ENCODE measurements at places on chromosomes 7 and 10.

DNA sequence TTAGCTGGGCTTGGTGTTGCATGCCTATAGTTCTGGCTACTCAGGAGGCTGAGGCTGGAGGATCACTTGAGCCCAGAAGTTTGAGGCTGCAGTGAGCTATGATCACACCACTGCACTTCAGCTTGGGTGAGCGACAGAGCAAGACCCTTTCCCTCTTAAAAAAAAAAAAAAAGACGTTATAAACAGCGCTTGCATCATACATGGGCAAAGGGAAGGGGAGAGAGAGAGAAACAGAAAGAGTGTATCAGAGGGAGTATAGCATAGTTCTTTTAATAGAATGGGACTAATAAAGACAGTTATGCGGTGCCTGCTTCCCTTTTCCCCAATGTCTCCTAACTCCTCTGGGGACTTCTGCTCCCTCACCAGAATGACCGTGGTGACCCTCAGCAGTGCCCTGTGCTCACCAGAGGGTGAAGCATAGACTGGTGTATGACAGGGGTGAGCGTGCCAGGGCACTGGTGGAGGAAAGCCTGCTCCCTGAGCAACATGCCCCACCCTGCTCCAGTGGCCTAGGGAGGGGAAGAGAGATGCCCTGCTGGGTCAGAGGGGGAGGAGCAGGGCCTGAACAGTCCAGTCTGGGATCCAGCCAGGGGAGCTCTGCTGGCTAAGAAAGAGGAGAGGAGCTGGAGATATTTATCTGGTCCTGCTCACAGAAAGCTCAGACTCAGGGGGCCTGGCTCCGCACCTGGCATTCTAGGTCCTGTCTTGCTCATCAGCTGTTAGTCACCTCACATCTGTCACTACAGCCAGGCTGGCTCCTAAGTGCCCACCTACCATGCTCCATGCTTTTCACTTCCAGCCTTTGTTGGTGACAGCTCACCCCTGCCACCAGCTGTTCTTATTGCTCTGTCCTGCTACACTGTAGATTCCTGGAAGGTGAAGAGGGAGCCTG is 2.2 kb downstream of the PDZD7 start:
- DNase-seq: no peak

- no peak for DNase-seq
These were observed 29.0 kb upstream of the BMS1 start for GRCh38 chr10:42753507-42754154.

DNA sequence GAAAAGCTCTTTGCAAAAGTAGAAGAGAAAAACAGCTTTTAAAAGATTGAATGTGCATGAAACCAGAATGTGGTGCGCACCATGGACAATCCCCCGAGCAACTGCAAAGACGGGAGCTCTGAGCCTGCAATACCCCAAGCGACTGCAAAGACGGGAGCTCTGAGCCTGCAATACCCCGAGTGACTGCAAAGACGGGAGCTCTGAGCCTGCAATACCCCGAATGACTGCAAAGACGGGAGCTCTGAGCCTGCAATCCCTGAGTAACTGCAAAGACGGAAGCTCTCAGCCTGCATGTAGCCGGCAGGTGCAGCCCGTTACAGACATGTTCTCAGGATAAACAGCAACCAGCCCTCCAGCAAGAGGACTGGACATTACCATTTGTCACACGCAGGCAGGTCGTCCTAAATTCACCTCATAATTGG is 6.2 kb downstream of the ZNF775 start:
- DNase-seq: no peak

DNA sequence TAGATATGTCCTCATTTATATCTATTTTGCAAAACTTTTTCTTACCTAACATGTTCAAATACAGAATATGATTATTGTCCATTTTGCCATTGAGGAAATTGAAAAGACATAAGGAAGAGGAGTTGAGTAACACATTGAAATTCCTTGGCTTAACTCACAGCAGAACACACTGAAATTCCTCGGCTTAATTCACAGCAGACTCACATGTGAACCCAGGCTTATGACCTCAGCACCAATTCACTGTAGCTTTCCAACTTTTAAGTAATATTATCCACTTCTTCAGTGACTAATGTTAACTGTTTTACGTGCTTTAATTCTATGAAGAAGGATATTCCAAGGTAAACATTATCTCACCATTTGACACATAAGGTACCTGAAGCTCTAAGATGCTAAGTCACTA is 597.5 kb upstream of the PFKP start:
- no peak for DNase-seq

GRCh38 chr10:110172155-110172554 is 35.2 kb upstream of the MXI1 start:
- DNase-seq: no peak

- DNase-seq: no peak
These were observed 99.7 kb downstream of the MAPK8 start for GRCh38 chr10:48406204-48406603.

DNA sequence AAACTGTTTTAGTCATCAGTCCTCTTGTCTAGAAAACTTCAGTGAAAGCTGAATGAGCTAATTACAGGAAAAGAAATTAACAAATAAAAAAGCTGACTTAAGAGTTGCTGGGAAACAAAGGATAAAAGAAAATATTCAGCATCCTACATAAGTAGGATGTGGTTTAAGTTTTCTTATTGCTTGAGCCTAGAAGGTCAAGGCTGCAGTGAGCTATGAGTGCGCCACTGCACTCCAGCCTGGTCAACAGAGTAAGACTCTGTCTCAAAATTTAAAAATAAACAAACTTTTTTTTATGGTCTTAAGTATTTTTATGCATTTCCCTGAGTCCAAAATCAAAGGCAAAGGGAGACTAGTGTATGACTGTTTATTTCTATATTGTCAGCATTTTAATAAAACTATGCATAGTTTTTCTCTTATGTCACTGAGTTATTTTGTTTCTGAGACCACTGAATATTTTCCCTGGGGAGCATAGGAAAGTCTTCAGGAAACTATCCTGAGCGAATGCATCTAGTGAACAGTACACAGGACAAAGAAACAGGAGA is 40.0 kb upstream of the LRRN3 start:
- no peak for DNase-seq

DNA sequence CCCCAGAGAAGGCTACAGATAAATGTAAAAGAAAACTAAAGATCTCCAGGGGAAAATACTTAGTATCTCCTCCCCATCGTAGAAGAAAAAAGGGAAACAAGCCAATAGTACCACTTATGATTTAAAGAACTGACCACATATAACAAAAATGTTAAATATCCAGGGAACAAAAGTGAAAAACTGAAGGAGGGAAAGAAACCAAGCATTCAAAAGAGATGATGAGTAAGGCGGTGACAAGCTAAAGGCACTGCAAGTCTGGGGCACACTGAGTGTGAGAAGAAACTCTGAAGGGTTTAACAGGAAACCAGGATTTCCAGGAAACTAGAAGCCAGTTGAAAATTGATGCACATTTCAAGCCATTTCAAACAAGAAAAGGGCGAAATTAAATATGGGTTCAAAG is 226.3 kb downstream of the AHR start:
- no peak for DNase-seq

DNA sequence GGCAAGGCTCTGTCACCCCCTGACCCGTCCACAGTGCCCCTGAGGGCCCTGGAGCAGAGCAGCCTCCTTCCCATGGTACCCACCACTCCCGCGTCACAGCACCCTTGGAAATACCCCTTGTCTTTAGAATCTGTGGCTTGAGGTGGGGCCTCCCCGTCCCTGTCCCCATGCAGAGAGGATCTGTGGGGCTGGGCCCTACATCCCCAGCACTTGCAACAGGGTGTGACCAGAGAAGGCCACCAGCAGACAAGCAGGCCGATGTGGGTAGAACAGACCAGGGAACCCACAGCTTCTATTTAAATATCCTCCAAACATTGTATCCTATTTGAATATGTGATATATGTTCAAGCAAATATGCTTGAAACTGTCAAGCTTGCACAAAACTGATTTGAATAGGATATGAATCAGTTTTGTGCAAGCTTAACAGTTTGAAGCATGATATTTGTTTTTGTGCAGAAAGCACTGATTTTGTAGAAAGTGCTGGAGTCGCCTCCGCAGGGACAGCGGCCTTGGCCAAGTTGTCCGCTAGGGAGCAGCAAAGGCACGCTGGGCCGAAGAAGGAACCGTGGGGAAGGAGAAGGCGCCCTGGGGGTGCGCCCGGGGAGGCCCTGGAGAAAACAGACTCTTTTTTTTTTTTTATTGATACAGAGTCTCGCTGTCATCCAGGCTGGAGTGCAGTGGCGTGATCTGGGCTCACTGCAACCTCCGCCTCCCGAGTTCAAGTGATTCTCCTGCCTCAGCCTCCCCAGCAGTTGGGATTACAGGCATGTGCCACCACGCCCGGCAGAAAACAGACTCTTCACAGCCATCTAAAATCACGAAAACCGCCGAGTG is 2.2 kb downstream of the CFAP46 start:
- DNase-seq: no peak

DNA sequence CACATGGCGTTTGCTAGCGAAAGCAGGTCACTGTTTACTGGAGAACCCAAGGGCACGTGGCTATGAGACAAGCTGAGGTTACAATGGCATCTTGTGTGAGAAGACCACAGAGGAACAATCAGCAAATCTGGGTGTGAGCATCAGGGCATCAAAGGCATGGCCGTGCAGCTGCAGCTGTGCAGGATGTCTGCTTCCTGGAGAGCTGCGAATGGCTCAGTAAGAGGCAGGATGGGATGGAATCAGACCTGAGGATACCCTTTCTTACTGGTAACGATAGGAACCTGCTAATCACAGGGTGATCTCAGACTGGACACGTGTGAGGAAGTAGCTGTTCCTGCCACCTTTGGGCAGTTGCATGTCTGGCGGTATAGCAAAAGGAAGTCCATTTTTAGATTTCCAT is 119.5 kb downstream of the RNF216 start:
- no peak for DNase-seq

DNA sequence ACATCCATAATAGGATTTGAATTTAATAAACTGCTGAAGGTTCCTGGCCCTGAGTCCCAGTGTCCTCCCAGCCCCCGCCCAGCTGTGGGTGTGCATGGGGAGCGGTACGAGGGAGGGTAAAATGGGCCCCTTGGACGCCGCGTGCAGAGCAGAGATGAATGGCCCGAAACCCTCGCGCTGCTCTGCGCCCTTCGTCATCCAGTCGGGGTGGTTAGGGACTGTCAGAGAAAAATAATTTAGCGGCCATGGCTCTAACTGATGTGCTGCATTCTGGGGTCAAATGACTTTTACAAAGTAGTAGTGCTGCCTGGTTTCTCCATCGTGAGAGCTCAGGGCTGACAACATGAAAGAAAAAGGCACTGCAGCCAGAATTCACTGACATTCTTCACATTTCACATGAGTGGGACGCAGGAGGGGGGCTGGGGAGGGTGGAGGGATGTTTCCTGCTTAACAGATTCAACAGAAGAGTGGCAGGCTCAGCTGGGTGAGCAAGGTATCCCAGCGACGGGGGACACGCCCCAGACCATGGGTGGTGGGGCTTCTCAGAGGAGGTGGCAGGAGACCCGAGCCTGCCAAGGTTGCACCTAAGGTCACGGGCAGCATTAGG is 304.5 kb downstream of the WDR37 start:
- DNase-seq: no peak

DNA sequence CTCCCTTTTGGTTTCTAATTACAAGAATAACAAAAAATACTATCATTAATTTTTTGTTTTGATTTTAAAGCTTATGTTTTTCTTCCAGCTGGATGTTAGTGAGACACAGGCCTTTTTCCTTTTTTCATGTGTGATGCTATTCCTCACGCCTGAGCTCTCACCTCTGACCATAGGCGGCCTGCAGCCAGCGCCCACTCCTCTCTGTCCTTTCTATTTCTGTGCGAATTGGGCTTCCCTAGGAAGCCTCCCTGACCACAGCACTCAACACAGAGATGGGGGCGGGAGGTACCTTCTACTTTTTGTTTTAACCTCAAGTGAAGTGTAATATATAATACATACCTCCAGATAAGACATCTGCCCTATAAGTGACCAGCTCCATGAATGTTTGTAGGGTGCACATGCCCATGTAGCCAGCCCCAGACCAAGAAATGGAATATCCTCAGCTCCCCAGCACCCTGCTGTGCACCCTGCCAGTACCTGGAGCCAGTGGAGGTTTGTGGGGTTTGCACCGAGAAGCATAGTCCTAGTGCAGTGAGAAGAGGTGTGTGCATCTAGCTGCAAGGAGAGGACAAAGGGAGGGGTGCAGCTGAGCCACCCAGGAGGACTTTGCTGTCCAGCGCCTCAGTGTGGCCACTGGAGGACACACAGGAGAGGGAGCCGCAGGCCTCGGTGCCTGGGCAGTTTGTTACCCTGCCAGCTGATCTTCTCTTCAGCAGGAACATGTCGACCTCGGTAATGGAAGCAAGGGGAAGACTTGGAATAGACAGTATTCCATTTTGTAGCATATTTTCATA is 38.5 kb downstream of the BNIP3 start:
- no peak for DNase-seq

DNA sequence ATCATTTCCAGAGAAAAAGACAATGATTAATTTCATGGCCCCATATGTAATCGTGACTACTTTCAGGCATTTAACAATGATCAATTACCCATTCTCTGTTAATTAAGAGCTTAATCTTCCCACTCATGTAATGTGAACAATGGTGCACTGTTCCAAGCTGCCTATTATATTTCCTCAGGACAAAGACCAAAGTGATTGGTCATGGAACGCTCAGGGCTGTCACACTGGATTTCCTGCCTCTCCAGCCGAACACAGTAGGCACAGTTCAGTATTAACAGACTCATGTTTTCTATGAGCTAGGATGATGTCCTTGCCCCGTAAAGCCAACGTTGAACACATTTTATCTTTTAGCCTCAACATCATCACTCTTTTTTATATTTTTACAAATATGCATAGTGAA is 142.7 kb upstream of the FZD8 start:
- DNase-seq: no peak

- no peak for DNase-seq
These were observed 123.5 kb downstream of the ITGB8 start for GRCh38 chr7:20454202-20454601.

GRCh38 chr7:100441641-100442535 is 5.6 kb upstream of the PPP1R35 start:
- no peak for DNase-seq

DNA sequence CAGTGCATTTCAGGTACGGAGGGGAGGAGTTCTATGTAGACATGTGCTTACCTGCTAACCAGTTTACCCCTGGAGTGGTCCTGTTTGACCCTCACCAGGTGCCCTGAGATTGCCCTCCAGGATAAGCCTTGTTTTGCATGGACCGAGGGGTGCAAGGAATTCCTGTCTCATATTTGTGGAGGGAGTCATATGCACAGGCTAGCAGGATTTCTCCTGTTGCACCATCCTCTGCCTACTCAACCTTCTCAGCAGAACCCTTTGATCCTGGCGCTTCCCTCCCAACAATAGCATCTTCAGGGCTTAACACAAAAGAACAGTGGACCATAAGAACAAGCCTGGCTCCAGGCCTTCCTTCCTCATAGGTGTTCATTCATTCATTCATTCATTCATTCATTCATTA is 7.2 kb downstream of the TRPV6 start:
- DNase-seq: no peak

GRCh38 chr7:52502281-52502680 is 533.2 kb upstream of the POM121L12 start:
- DNase-seq: no peak

DNA sequence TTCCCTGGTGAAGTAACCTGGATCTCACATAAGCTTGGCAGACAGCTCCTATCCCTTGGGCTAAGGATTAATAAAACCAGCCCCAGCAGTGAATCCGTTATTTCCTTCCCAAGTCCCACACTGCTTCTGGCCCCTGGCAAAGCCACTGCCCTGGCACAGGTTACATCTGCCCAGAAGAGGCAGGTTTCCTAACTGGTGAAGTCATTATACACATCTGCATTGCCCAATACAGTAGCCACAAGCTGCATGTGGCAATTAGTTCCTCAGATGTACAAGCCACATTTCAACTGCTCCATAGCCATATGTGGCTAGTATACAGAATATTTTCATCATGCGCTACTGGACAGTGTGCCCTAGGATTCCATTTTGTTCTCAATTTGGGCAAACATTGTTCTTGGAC is 273.0 kb downstream of the GRM8 start:
- DNase-seq: no peak

Data from activated CD4-positive, alpha-beta T cell treated with anti-CD3 and anti-CD28 coated beads for 1 hour (primary cell).